Left colon (tissue), 2 donors: ENCODE measurements at places on chromosomes 6 and 20.

DNA sequence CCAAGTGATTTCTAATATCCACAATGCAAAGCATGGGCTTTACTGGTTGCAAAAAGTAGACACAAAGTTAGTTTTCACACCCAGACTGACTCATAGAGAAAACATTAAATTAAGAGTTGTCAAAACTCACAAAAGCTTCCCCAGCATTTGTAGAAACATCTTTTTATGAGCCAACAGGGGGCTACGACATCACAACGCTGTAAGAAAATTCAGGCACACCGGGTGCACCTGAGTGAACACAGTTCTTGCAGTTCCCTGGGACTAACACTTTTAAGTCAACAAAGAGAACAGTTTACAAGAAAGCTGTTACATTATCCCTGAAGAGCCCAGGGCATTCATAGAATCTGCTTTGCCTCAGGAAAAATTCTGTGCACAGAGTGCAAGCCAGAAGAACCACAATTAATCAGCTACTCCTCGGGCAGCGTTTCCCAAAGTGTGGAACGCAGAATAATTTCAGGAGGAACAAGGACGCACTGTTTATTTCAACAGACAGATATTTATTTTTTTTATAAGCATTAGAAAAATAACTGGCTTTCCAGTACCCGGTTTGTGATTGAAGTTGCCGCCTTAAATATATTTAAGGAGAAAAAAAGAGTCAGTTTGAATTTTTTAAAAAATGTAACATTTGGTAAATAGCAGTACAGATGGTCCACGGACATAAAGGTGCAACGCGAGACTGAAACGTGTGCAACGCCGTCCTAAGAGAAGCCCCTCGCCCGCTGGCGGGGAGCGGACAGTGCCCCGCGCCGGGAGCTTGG, 1.2 kb downstream of the NCOA5 start:
- no peak for DNase-seq

DNA sequence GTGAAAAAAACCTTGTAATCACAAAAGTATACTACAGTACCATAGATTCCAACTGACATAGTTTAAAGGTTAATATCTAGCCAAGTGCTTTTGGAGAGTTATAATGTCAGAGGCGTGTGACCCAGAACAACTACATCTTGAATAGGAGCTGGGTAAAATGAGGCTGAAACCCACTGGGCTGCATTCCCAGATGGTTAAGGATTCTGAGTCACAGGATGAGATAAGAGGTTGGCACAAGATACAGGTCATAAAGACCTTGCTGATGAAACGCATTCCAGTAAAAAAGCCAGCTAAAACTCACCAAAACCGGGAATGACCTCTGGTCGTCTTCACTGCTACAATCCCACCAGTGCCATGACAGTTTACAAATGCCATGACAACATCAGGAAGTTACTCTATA, 22.4 kb upstream of the KIAA0408 start:
- DNase-seq = no peak

- no peak for DNase-seq
Observed at GRCh38 chr6:168866534-168866933, 387.1 kb downstream of the THBS2 start.

GRCh38 chr20:33515569-33516216, 25.8 kb downstream of the CBFA2T2 start:
- no peak for DNase-seq

- peak; percentile 95 for DNase-seq
Observed at GRCh38 chr6:30163090-30163917, at the start of gene TRIM15. TSS of gene TRIM15 (plus strand) at chr6:30163546. CDS start at chr6:30163685, 139 bp downstream.

DNA sequence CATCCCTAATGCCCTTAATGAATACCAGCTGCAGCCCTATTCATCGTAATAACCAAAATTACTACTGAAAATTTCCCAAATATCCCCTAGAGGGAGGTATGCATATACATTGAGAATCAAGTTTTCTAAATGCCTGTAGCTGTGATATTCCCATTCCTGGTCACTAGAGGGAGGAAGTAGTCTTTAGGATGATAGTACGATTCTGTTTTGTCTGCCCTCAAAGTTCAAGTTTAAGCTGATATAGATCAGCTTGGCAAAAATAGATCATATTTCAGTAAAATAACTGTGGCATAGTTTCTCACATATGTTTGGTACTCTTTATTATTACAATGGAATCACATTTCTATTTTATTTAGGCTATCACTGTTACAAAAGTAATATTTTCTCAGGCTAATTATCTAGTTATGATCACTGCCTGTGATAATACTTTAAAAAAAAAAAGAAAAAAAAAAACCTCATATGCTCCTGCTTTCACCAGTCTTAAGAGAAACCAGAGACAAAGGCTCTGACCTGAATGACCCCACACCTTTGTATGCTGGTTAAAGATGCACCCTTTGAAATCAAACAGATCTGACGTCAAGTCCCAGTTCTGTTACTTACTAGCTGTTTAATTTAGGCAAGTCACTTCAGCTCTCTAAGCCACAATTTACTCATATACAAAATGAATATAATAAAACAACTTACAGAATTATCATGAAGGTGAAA, 11.0 kb downstream of the TSPYL1 start:
- no peak for DNase-seq

GRCh38 chr20:58550275-58551059, 35.3 kb upstream of the APCDD1L start:
- DNase-seq = no peak

DNA sequence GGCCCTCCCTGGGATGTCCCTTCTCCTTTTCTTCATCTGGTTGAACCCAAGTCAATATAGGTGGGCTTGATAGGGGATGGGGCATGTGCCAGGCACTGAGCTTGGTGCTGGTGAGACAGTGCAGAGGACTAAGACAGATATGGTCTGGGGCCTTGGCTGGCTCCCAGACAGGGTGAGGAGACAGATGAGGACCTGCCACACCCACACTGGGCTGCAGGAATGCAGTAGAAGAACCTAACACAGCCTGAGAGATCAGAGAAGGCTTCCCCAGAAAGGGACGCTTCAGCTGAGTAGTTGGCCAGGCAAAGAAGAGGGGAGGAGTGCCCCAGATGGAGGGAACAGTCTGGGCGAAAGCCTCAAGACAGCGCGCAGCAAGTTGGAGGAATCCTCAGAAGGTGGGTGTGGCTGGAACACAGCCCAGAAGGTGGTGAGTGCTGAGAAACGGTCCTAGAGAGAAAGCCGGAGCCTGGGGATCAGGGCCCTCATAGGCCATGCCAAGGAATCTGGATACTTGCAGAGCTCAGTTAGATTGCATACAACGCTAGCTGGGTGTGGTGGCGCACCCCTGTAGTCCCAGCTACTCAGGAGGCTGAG, 26.4 kb downstream of the CD40 start:
- no peak for DNase-seq

GRCh38 chr6:97437087-97437486, 154.1 kb upstream of the MMS22L start:
- DNase-seq = no peak

- no peak for DNase-seq
Observed at GRCh38 chr6:74720923-74721322, 484.9 kb downstream of the COL12A1 start.

DNA sequence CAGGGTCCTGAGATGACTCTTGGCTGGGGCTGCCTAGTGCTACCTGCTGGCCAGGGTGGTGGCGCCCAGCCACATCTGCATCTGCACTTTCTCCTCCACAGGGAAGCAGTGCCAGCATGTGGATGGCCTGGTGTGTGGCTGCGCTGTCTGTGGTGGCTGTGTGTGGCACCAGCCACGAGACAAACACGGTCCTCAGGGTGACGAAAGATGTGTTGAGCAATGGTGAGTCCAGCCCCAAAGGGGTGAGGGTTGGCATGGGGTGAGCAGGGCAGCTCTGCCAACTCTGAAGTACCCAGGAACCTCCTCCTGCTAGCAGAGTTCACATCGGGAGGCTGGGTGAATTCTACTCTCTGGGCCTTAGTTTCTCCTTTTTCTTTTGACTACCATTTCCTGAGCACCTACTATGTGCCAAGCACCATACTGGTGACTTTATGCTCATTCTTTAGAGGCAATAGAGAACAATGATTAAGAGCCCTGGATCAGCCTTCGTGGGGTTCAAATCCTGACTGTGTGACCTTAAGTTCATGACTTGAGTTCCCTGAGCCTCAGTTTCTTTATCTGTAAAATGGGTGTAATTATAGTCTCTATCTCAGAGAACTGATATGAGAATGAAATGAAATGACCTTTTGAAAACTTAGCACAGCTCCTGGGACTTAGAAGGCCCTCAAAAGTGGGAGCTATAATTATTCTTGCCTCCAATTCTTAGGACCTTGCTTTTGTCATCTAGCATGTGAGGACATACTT, 2.1 kb downstream of the BPIFB4 start:
- DNase-seq = no peak

GRCh38 chr6:131755597-131755996, 44.8 kb upstream of the CTAGE9 start:
- DNase-seq = no peak

GRCh38 chr6:145017516-145017915, 717.8 kb downstream of the EPM2A start:
- DNase-seq = no peak

- no peak for DNase-seq
Observed at GRCh38 chr6:21157186-21157929, 436.2 kb upstream of the SOX4 start.

DNA sequence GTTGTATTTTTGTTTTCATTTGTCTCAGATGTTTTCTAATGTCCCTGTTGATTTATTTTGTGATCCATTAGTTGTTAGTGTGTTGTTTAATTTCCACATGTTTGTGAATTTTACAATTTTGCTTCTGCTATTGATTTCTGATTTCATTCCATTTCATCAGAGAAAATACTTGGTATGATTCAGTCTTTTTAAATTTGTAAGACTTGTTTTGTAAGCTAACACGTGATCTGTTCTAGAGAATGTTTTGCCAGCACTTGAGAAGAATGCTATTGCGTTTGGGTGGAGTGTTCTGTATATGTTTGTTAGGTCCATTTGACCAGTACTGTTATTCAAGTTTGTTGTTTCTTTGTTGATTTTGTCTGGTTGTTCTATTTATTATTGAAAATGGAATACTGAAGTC, 53.9 kb downstream of the KIZ start:
- DNase-seq = no peak

DNA sequence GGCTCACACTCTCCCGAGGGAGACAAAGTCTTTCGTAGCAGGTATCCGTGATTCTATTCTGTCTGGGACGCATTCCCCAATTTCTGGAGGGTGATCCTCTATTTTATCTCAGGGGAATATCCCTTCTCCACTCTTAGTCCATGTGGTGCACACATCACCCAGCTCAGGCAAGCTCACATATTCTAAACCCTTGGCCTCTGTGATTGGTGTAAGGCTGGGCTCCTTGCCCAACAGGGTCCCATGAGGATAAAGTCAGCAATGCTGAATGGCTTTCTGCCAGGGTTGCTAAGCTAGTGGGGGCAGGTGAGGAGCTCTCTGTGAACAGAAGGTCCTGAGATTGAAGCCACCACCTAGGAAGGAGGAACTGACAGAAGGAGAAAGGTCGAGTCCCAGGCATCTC, 137.2 kb downstream of the CDH26 start:
- DNase-seq = no peak

GRCh38 chr6:88619951-88620350, 343.5 kb downstream of the RNGTT start:
- DNase-seq = no peak

- peak; percentile 50 for DNase-seq
Observed at GRCh38 chr6:33885132-33886057, 81.6 kb upstream of the MLN start.

DNA sequence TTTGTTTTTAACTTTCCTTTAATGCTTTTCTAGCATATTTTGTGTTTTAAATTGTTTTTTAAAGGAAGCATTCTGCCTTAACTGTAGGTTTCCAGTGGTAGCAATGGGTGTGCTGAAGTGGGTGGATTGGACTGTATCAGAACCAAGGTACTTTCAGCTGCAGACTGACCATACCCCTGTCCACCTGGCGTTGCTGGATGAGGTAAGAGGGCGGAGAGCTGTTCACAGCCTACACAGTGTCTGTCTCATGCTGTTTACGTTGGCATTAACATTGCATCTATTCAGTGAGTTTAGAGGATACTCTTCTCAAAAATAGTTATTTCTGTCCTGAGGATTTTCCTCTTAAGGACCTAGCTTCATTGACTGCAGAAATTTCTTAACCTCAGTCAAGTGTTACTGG, 11.9 kb downstream of the NELFCD start:
- DNase-seq = no peak

DNA sequence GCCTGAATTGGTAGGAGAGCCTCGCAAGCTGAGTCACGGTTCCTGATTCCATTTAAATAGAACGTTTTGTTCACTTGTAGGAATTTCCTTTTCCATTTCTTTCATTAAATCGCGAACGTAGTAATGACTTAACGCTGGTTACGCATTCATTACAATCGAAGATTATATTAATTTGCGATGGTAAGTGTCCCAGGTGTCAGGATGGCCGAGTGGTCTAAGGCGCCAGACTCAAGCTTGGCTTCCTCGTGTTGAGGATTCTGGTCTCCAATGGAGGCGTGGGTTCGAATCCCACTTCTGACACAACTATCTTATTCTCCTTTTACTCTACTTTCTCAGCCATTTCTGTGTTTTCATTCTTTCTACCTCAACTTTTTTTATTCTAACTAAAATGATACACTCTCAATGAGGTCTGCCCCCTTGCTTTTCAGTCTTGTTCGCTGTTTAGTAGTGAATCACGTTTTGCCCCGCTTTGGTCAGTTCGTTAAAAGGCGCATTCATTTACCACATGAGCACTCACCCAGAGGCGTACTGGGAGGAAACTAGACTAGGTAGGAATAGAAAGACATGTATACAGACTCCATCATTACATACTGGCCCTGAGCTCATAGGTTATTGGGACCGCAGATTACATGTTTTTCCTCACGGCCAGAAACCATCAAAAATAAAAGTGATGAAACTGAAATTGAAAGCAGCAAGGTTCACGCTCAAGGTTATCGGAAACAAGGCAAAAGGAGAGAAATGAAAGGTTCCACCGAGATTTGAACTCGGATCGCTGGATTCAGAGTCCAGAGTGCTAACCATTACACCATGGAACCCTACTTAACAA, 17.3 kb upstream of the TRIM27 start:
- DNase-seq = peak; percentile 72

GRCh38 chr6:81988446-81988845, 236.0 kb upstream of the TENT5A start:
- no peak for DNase-seq

GRCh38 chr6:7894262-7895124, 16.1 kb downstream of the TXNDC5 start:
- DNase-seq = no peak

GRCh38 chr6:45812922-45813321, 202.7 kb downstream of the CLIC5 start:
- no peak for DNase-seq

DNA sequence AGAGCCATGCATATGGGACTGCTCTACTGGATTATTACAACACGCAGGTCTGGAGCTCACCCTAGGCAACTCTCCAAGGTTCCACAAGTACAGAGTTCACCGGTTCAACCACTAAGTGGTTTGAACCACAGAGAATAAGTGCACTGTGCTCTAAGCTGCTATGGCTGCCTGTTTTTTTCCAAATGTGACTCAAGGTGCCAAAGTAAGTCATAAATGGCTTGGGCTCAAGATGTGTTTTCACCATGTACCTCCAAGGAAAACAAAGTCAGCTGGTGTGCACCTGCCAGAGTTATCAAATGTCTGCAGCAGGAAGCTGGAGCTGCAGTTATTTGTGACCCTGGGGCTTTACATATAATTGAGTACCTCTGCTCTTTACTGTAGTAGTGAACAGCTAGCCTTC, 76.7 kb downstream of the PREP start:
- peak; percentile 42 for DNase-seq

GRCh38 chr20:49676581-49677291, 36.9 kb downstream of the B4GALT5 start:
- DNase-seq = peak; percentile 68

GRCh38 chr6:33632558-33633039, 11.5 kb downstream of the ITPR3 start:
- DNase-seq = peak; percentile 58

- DNase-seq = no peak
Observed at GRCh38 chr6:21033575-21034026, 499.3 kb downstream of the CDKAL1 start.

GRCh38 chr6:108771421-108771820, 76.8 kb upstream of the ARMC2 start:
- DNase-seq = no peak
